ENCODE measurements at places on chromosomes 2 and 18.

GRCh38 chr2:85173909-85174308 is 40.7 kb downstream of the TCF7L1 start:
- DNase-seq = no peak

DNA sequence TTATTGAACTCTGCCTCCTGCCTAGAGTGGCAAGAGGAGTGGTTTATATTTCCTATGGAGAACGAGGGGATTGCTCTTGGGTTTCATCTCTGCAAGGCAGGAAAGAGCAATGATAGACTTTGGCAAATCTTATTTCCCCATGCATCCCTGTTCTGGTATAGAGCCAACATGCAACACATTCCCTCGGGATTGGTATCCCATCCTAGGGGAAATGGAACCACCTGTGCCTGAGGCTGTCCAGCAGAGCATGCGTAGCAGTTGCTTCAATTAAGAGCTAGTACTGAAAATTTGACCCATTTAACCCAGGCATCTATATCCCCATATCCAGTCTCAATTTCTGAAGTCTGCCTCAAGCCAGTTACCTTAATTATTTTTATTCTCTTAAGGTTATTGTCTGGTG is 205.3 kb downstream of the KCNS3 start:
- DNase-seq = no peak

- no peak for DNase-seq
Measured at GRCh38 chr18:12315911-12316310, 7.9 kb downstream of the TUBB6 start.

GRCh38 chr18:48342125-48342524 is 67.1 kb downstream of the ZBTB7C start:
- DNase-seq = no peak

- no peak for DNase-seq
Measured at GRCh38 chr18:79567481-79568147, 112.0 kb upstream of the CTDP1 start.

DNA sequence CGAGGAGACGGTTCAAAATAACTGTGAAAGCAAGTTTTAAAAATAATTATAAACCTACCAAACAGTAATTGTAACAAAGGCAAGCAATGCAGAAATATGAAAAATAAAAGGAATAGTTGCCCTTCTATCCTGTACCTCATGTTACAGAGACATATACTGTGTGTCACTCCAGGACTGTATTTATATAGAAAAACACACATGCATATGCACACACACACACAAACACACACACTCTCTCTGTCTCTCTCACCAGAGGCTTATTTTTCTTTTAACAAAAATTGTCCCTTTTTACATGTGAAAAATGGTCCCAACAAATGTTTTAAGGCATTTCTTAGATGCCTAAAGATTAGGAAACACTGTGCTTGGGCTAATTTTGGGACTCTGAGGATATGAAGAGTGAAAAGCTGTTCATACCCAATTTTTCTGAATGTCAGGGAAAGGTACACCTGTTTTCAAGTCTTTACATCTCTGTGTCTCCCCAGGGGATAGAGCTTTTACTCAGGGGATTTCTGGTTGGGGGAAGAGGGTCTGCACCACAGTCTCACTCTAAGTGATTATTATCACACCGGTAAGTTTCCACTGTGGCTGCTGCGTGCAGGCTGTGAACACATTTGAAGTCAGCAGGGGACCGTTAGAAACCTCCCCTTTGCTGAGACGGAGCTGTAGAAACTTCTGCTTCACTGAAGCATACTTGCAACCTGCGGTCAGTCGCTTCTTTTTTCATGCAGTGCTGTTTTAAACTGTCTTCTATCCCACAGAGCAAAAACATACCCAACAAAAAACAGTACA is 51.4 kb upstream of the SPAG16 start:
- peak; percentile 32 for DNase-seq

GRCh38 chr2:191270306-191271161 is 25.3 kb downstream of the MYO1B start:
- no peak for DNase-seq

- DNase-seq = no peak
Measured at GRCh38 chr2:39308778-39309177, 65.0 kb upstream of the CDKL4 start.

GRCh38 chr2:45210462-45211195 is 201.4 kb upstream of the SIX2 start:
- no peak for DNase-seq

- DNase-seq = no peak
Measured at GRCh38 chr18:74804677-74805076, 207.0 kb downstream of the ZNF407 start.

- DNase-seq = no peak
Measured at GRCh38 chr2:239047420-239047819, 199.5 kb downstream of the TWIST2 start.

DNA sequence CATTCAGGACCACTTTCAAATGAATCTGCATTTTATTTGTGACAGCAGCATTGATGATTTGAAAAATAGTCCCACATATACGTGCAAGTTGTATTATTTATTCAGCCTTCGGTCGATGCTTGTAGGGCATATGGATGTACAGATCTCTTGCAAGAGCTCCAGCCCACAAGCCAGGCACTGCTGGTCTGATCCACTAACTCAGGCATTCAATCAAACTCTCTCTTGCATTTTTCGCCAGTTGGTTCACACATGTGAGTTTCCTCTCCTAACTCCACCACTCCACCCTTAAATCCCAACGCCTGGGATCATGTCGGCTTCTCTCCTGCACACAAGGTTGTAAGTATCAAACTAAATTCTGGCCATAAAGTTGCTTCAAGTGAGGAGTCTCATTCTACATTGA is 318.7 kb downstream of the CYP26B1 start:
- DNase-seq = no peak

- no peak for DNase-seq
Measured at GRCh38 chr2:217049956-217050355, 190.1 kb upstream of the TNP1 start.

- no peak for DNase-seq
Measured at GRCh38 chr2:238955648-238956531, 108.0 kb downstream of the TWIST2 start.

DNA sequence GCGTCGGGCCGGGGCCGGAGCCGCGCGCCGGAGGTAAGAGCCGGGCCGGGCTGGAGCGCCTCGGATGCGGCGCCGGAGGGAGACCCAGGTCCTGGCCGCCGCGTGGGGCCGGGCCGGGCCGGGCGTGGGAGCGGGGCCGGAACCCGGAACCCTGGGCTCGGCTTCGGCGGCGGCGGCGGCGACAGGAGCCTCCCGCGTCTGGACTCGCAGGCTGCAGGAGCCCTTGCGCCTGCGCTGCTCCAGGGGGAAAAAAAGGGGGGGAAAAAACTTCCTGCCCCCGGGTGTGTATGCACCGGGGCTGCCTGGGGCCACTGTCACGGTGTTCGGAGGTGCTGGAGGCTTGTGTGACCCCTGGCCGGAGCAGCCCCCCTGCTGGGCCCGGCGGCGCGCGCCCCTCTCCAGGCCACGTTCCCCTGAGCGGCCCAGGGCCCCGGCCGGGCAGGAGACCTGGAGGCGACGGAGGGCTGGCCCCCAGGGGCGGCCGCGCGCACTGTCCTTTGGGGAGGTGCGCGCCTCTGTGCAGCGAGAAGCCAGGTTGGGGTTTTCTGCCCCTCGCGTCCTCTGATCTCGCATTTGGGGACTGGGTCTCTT is 864 bp downstream of the KLHL29 start:
- no peak for DNase-seq

DNA sequence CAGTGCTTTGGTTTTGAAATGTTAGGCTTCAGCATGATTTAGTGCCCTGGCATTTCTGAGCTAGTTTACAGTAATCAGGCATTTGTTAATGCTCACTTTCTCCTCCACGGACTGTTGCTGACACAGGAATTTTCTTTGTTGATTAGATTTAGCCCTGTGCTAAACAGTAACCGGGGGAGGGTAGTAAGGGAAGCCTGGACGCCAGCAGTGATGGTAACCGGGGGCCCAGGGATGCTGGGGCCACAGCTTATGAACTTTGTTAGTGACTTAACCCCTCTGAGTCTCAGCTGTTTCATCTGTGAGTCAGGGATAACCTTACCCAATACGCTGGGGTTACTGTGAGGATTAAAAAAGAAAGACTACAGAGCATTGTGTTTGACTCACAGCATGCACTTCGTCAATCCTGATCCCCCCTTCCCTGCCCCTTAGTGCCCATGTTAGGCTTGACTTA is 33.5 kb downstream of the KLHL29 start:
- DNase-seq = no peak

- DNase-seq = no peak
Measured at GRCh38 chr2:38130876-38131275, 54.9 kb upstream of the CYP1B1 start.

DNA sequence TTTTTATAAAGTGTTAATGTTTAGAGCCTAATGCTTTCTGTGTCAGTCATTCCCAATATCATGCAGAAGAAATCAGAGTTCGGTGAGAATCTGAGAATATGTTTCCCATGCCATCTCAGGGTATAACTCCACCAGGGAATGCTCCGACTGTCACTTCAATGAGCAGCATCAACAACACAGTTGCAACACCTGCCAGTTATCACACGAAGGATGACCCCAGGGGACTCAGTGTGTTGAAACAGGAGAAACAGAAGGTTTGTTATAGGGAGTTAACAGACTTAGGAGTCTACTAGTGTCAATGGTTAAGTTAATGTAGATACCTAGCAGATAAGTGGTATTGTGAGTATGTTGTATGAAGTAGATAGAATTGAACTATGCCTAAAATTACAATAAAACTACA is 31.0 kb downstream of the VAPA start:
- no peak for DNase-seq

DNA sequence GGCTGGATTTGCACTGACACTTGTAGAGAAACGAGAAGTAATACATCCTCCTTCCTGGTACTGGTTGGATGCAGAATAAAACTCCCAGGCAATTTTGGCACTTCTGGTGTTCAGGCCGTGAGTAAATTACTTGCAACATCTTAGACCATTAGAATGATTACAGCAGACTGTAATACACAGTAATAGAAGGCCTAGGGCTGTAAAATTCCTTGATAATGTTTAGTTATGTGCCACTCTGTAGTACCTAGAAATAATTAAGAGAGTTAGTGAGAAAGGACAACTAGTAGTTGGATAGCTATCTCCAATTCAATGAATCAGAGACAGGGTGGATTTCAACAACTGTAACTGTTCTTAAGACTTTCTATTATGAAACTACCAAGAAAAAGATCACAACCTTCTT is 356.3 kb upstream of the SETBP1 start:
- DNase-seq = no peak

DNA sequence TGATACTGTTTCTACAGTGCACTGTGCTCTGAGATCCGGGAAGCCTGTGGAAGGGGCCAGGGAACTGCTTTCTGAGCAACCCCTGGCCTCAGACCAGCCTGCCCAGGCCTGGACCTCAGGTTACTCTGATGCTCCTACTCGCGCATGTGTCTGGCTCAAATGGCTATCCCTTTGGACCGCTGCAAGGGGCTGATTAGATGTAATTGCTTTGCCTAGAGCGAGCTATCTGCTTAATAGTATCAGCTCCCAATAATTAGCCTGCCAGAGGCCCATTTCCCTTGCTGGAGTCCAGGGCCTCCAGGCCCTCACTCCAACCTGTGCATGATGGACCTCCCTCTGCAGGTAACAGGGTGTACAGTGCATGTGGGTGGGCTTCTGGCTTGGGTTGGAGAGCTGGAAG is 7.2 kb upstream of the KCNK3 start:
- no peak for DNase-seq
